ENCODE measurements at places on chromosomes 2 and 18.
A peak's percentile ranks its signal among the peaks of the same experiment; 100 is the strongest.

DNA sequence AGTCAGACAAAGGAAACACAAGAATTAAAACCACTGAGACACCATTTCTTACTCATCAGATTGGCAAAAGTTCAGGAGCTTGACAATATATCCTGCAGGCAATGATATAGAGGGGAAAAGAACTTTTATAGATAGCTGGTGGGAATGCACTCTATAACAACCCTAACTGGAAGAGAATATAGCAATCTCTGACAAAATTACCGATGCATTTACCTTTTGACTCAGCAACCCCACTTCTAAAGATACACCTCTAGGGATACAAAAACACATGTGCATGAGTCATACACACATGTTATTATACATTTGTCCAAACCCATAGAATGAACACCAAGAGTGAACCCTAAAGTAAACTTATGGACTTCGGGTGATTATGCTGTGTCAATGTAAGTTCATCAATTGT lies 79.4 kb upstream of the SRD5A2 start:
- no peak for DNase-seq

DNA sequence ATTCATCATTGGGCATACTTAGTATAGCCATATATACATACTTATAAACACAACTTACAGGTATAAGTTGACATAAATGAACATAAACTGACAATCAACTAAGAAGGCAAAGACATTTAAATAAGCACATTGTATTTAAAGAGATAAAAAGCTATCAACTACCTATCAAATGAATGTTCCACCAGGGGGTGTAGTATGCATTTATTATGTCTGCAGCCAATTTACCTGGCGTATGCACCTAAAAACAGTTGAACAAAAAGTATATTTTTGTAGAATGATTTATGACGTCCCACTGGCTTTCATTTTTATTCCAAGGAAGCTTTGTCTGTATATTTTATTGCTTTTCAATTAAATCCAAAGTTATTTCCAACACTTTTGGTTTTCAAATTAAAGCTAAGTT lies 323.5 kb downstream of the AFF3 start:
- no peak for DNase-seq

- peak; percentile 84 for DNase-seq
These were observed 17.4 kb upstream of the HAAO start for GRCh38 chr2:42809819-42810120.

- DNase-seq: no peak
These were observed 74.3 kb upstream of the NPAS2 start for GRCh38 chr2:100745604-100746003.

DNA sequence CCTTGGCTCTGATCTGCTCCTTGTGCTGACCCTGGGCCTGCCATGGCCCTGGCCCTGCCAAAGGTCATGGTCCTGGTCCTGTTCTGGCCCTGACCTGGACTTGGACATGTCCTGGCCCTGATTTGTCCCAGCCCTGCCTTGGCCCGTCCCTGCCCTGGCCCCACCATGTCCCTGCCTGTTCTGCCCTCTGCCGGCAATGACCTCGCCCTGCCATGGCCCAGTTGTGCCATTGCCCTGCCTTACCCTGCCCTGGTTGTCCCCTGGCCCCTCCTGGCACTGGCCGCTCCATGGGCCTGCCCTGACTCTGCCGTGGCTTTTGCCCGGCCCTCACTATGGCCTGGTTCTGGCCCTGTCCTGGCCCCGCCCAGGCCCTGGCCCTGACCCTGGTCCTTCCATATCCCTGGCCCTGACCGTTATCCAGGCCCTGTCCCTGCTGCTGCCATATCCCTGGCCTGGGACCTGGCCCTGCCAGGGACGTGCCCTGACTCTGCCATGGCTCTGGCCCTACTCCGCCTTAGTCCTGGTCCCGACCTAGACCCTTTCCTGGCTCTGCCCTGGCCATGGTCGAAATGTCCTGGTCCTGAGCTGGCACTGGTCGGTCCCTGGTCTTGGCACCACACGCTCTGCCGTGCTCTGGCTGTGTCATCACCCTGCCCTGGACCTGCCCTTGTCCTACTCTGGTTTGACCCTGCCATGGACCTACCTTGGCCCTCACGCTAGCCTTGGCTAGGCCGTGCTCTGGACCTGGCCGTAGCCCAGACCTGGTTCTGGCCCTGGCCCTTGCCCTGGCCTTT lies 6.8 kb upstream of the ANKRD62 start:
- no peak for DNase-seq
